Hindlimb muscle (tissue), 1 donor: ENCODE measurements at places on chromosomes 7 and 10. TPM values are rescaled to one million over a fixed set of nuclear protein-coding genes. Genes with fewer than 3 reads are reported as not detected.

GRCh38 chr7:5620459-5620881 lies 161.0 kb downstream of the RNF216 start:
- DNase-seq: no peak

- peak; percentile 70 for DNase-seq
Measured at GRCh38 chr10:97572214-97572989, at the start of gene ANKRD2. ANKRD2 (plus strand) TSS chr10:97572779; CDS start chr10:97572789, 10 bp downstream.

GRCh38 chr7:103010211-103010610 lies 64.4 kb downstream of the FBXL13 start:
- no peak for DNase-seq

The TAF6 gene
- polyA plus RNA-seq: 39.0 TPM

DNA sequence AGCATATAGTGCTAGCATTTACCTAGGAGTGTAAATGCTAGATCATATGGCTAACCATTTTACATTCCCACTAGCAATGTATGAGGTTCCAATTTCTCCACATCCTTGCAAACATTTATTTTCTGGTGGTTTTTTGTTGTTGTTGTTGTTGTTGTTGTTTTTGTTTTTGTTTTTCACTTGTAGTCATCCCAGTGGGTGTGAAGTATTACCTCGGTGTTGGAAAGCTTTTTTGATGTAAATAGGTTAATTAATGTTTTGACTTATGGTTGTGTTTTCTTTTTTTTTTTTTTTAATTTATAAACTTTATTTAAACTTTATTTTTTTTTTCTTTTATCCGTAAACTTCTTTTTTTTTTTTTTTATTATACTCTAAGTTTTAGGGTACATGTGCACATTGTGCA lies 15.3 kb upstream of the TSGA13 start:
- DNase-seq: no peak

- DNase-seq: no peak
Measured at GRCh38 chr7:133550811-133551210, 297.9 kb downstream of the EXOC4 start.

DNA sequence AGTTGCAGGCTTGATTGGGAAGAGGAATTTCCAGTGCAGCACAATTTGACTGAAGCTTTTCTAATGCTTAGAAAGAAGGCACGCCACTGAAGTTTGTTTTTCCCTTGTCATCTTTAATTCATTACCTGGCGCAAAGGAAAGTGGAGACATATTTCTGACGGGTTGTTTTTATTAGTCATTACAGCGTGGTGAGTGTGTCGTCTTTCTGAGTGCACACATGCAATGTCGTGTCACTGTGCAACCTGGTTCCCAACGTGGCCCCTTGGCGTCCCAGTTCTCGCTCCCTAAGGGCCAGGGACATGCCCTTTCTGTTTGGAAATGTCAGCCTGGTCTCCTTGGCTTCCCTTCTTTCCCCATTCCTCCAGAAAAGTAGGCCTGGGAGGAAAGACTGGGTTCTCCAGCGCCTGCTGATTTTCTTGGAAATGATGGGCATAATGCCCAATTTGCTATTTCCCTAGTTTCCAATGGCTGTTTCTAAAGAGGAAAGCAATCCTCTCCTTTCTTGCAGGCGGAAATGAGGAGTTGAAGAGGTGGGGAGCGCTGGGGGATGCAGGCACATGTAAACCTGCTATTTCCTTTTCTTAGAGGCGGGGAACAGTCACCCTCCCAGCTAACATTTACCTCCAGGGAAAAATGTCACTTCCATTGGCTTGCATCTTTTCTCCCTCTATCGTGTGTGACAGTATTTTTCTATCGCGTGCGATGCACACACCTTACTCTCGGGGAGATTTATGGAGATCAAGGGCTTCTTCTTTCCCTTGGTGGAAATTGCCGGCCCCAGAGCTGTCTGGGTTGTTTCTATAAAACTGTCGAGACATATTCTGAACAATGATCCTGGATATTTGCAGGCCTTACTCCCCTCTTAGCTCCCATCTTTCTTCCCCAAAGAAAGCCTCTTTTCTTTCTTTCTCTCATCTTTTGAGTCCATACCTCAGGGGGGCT lies 249.8 kb downstream of the ARHGAP12 start:
- no peak for DNase-seq

- DNase-seq: no peak
Measured at GRCh38 chr7:116842371-116842770, 20.0 kb upstream of the CAPZA2 start.

DNA sequence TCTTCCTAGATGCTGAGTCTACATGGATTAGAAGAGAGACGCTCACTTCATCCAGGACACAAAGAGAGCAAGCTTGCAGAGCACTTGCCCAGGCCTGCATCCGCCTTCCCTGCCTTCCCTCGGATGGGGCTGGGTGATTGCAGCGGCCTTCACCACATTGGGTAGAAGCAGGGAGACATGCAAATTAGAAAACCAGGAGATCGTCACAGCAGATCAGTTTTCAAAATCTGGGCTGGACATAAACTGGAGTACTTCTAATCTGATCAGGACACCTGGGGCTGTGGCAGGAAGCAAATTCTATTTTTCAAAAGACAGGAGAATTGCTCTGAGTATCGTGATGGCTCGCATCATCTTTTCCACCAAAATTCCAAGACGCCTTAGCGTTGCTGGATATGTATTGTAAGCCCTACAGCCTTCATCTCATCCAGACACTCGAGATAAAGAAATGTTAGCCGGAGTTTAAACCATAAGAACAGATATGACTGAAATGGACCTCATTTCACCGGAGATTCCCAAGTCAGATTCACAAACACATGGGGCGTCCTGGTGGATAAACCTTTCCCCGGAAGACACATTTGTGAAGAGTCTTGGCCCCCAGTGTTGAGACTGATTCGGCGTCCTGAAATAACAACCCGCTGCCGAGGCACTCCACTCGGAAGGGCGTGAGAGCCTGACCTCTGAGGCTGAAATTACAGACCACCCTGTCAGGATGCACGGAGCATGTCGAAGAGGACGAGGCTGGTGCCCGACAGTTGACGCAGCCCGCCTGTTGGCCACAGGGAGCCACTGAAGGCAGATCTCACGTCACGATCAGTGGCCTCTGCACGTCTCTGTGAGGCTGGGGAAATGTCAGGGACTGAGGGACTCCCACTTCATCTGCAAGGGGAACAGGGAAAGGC lies 91.2 kb upstream of the PARD3 start:
- DNase-seq: peak; percentile 47

The SPAG6 gene
- polyA plus RNA-seq: 6.5 TPM

- peak; percentile 32 for DNase-seq
Measured at GRCh38 chr10:45249978-45250693, 65.3 kb downstream of the OR13A1 start.

- DNase-seq: no peak
Measured at GRCh38 chr7:18644981-18645380, 149.4 kb downstream of the HDAC9 start.

- DNase-seq: no peak
Measured at GRCh38 chr7:156585926-156586325, 54.6 kb upstream of the RNF32 start.

The TEX47 gene
- not detected for polyA plus RNA-seq

DNA sequence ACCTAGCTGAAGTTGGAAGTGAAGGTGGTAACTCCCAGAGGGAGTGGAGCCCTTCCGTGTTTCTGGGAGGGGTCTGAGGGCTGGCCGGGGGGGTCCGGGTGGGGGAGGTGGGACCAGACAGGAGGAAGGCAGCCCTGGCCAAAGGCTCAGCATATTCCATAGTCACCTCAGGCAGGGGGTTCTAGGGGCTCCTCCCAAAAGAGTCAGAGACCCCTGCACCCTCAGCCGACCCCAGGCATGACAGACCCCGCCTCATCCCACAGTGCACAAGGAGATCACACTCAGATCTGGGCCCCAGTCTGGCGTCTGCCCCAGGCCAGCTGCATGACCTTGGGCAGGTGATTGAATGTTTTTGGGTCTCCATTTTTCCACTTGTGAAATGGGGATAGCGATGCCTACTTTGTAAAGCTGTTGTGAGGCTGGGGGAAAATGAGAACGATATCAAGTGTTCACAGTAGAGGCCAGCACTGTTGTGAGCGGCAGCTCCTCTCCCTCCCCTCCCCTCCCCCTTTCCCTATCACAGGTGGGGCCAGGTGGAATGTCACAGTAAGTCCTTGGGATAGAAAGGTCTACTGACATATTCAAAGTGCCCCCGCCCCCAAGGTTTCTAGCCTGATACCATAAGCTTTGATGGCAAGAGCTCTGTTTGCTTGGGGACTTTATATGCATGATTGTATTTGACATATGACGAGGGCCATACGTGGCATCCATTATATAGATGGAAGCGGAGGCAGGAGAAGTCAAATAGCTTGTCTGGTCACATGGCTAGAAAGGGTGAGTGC lies 33.3 kb downstream of the DNAJB12 start:
- no peak for DNase-seq

The UCN3 gene
- polyA plus RNA-seq: not detected

The SRGN gene
- 21.8 TPM for polyA plus RNA-seq

DNA sequence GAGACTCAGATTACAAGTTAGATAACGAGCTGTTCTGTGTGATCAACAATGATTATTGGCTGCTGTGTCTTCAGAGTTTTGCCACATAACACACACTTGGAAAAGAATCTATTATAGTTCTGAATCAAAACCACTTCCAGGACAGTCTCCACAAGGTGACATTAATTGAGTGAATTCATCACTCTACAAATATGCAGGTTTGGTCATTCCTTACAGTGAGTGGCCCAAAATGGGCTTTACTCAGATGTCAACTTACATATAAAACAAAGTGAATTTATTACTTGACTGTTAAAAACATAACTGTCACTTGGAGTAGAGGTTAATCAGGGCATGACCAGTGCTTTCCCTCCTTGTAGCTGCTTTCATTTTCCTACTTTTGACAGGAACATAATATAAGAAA lies 984.3 kb downstream of the REEP3 start:
- DNase-seq: no peak

The GALNT17 gene
- 30.1 TPM for polyA plus RNA-seq

GRCh38 chr7:46127814-46128213 lies 206.7 kb upstream of the IGFBP3 start:
- no peak for DNase-seq

DNA sequence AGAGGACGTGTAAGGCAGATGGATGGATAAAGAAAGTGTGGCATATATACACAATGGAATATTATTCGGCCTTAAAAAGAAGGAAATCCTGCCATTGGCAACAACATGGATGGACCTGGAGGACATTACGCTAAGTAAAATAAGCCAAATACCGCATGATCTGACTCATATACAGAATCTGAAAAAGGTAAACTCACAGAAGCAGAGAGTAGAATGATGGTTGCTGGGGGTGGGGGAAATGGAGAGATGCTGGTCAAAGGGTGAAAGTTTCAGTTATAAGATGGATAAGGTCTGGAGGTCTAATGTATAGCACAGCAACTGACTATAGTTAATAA lies 36.3 kb downstream of the AFAP1L2 start:
- no peak for DNase-seq

The RARRES2 gene
- polyA plus RNA-seq: 60.4 TPM

DNA sequence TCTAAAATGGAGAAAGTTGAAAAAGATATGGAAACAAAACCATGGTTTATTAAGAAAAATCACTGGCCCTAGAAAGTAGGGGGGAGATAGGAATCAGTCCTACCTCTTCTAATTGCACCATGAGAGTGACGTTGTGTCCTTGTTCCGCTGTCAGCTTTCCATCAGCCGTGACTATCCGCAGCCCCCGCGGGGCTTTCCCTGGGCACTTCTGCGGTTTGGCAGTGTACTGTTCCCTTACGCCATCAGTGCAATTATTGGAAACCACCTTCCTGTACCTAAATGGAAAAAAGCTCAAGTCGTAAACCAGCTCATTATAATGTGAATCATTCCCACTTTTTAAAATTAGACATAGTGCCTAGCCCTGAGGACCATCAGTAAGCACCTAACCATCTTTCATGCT lies 512.2 kb downstream of the SORCS1 start:
- no peak for DNase-seq

The ACTL6B gene
- polyA plus RNA-seq: not detected

The AGBL3 gene
- polyA plus RNA-seq: 3.6 TPM

GRCh38 chr10:23869548-23869947 lies 339.4 kb upstream of the KIAA1217 start:
- no peak for DNase-seq

DNA sequence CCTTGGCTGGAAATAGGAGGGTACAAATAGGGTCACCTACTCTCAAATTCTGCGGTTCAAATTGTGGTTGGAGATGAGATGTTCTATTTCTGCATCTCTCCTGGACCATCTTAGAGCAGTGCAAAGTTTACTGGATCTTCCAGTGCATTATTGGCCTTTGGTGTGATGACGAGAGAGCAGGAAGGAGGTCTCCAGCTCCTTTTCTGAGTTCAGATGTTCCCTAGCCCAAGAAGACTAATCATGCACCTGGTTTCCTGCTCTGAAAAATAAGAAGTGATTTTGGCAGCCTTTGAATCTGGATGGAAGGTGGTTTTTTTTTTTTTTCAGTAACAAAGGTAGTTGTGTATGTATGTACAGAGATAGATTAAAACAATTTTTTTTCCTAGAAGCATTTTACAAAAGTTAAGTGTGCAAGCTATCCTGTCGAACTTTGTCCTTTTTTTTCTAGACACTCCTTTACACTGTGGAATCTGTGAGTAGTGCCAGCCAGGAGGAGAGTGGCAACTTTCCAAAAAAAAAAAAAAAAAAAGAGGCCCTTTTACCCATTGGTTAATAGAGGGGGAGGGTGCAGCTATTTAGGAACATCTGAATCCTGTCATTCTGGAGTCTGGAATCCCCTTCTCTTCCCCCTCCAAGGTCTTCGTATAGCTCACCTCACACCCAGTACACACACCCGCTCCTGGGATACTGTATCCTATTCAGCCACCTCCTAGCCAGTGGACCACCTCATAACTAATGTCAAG lies 26.3 kb downstream of the PAPSS2 start:
- no peak for DNase-seq

DNA sequence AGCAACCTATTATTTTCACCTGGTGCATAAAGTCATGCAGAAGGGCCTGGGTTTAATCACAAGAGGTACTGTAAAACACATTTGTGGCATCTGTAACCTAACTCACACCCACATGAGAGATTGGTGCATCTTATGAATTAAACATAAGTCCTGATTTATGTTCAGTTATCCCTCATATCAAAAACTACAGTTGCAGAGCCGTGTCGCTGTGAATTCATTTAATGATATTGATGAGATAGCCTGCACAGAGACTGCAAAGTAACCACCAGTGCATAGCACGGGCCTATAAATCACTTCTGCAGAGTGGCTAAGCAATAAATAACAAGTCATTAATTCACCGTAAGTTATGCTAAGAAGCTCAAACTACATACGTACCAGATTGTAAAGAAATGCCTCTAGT lies 178.2 kb downstream of the RELN start:
- no peak for DNase-seq
